ENCODE measurements at places on chromosomes 3 and 15.

DNA sequence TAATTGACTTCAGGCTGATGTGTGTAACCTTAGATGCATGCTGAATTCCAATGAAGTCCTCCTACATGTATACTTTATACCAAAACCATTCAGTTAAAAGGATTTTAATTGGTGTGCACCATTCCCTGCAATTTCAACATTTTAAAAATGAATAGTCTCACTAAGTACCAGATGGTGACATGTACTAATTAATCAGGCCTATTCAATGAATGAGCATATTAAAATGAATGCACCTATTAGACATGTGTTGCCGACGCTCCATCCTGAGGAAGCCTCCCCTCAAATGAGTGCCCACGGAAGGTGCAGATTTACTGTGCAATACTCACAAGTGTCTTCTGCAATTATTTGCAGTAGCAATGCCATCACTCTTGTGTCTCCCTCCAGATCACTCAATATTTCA is 124.7 kb upstream of the TSPAN3 start:
- DNase-seq = no peak

DNA sequence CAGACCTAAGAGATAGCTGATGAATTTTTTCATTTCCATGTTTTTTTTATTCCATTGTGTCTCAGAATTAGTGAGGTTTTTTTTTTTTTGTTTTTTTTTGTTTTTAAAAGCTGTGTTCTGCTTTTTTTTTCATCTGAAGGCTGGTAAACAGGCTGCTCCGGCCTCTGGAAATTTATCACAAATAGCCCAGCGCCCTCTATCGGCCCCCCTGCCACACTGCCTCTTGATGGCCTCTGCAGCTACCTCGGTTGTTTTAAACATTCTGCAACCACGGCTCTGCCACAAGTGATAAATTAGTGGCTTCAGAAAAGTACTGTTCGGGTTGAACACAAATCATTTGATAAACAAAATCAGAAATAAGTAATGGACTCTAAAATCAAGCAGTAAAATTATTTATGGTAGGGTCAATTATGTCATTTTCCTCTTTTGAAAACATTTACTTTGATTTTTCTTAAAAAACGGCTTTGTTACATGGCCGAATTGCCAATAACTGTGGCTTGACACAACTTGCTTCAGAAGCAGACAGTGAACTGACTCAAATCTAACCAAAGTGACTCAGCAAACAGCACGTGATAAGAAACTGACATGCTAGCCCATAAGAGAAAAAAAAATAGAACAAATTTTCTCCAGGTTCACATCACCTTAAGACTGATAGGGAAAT is 87.8 kb downstream of the RSL24D1 start:
- DNase-seq = peak; percentile 52

GRCh38 chr3:112394003-112394640 is 61.2 kb downstream of the CD200 start:
- DNase-seq = no peak

DNA sequence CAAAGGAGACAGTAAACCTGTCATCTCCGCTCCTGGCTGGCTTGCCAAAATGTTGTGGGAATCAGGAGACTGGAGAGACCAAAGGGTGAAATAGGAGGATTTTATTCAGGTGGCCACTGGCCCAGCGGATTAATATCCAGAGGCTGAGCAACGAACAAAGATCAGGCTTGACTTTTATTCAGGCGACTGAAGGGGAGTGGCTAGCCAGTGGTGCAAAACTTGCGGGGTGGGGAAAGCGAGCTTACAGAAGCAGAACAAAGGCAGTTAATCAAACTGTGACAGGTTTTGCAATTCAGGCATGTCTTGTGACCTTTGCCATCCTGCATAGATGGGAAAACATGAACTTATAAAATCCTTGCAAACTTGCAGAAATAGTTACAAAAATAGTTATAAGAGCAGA is 19.8 kb upstream of the ACAD9 start:
- no peak for DNase-seq

All from gastrocnemius medialis (tissue), 4 donors.